ENCODE measurements at places on chromosomes 7 and 10.
A peak's percentile ranks its signal among the peaks of the same experiment; 100 is the strongest.

GRCh38 chr10:49371967-49372366 lies 23.9 kb downstream of the DRGX start:
- no peak for DNase-seq

- DNase-seq: no peak
Measured at GRCh38 chr7:630111-630511, 96.4 kb upstream of the DNAAF5 start.

DNA sequence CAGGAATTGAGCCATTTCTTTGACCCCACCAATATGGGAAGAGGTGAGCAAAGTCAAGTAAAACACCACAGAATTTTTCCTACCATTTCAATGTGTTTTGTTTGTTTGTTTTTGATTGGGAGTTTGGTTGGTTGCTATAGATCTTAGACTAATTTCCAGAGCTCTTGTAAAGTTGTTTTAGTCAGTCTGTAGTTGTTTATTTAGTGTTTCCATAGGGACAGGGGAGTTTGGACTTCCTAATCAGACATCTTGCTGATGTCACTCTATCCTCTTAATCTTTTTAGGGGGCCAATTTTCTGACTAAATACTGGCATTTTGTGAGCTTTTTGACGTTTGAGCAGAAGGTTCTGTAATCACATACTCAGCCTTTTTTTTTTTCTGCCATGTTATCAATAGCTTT lies 266.9 kb downstream of the ABCA13 start:
- DNase-seq: no peak

DNA sequence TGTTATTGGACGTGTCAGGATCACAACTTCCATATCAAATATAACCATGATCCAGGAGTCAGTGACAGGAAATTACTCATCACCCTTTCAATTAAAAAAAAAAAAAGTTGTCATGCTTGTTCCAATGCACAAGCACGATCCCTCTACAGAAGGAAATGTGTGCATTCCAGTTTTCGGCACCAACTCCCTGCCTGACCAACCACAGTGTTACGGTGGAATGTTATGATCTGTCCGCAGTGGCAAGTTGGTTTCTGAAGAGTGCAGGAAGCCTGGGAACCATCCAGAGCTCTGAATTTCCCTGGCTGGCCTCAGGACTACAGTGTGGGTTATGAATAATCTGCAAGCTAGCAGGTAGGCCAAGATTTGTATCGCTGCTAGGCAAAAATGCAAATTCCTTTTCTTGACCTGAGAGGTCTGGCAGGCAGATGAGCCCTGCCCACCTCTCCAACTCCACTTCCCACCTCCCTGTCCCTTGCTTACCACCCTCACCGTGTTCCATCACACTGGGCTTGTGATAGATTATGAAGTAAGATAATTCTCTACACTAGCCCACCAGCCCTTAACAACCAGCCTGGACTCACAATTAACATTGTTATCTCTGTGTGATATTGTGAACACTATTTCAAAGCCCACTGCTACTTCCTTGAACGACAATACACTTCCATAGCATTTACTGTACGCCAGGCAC lies 20.4 kb downstream of the FRMPD2 start:
- no peak for DNase-seq

DNA sequence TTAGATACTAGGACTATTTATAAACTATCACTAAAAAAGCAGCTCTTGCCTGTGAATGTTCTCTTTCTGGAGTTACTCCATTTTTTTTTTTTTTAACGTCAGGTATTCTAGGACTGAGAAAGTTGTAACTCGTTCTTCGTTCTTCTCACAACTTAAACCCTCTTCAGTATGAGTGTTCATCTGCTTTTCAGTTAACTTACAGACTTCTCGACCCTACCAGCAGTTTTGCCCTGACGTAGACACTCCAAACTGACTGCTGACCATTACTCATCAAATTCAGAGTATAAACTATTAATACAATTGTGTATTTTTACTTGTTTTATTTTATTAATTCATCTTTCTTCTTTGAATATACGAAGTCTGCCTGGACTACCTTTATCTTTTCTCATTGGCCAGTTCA lies 353.1 kb downstream of the GPR37 start:
- DNase-seq: no peak

- peak; percentile 94 for DNase-seq
Measured at GRCh38 chr10:109922976-109923921, at the start of gene XPNPEP1. TSS of gene XPNPEP1 (minus strand) at chr10:109923511. CDS start at chr10:109923433, 78 bp downstream.

- peak; percentile 62 for DNase-seq
Measured at GRCh38 chr10:37975401-37975991, 951 bp downstream of the ZNF25 start.

- peak; percentile 94 for DNase-seq
Measured at GRCh38 chr10:6348096-6348874, 145.6 kb downstream of the PFKFB3 start.

DNA sequence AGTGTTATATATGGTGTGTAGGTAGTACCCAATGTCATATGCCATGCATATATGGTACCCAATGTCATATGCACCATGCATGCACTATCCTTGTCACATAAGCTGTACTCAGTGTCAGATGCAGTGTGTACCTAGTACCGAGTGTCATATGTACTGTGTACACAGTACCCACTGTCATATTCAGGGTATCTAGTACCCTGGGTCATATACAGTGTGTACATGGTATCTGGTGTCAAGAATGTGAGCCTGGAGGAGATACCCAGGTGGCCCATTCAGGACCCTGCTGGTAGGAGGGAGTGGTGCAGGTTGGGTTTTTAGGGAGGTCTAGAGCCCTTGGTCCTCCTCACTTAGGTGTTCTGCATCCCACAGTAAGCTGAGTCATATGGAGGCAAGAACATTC lies 1.8 kb downstream of the ZMYND11 start:
- peak; percentile 69 for DNase-seq

DNA sequence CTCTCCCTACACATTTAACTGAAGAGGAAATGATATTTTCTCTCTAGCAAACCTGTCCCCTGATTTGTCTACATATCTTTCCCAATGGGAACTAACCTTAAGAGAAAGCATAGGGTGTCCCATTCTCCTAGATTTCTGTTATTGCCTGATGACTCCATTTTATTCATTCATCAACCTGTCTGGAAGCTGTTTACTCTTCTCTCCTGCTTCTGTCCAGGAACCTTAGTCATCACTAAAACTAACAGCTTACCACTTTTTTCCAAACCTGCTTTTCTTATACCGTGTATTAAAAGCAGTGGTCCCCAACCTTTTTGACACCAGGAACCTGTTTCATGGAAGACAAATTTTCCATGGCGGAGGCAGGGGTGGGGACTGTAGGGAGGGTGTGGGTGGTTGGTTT lies 473.3 kb upstream of the PCDH15 start:
- no peak for DNase-seq

- no peak for DNase-seq
Measured at GRCh38 chr10:43038783-43039623, 37.9 kb upstream of the RET start.

DNA sequence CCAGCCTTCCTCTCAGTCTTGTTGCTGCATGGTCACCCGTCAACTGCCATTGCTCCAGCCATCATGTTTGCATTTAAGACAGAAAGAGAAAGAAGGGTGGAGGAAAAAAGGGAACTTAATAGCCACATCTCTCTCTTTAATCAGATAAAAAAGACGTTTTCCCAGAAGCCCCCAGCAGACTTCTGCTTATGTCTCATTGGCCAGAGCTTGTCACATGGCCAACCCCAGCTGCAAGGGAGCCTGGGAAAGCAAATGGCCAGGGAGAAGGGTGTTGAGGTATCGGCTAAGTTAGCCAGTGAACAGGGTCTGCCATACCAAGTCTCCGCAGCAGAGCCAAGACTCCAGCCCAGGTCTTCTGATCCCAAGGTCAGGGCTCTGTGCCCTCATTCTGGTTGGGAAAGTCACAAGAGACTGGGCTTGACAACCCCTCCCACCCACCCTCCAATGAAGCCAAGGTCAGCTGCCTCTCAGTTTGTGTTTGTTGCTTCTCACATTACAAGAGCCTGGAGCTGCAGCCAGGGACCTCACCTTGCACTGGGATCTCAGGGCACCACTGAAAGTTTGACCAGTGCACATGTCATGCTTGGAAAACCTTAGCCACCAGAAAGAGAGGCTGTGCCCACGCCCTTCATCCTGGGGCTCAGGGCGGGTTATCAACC lies 80.3 kb upstream of the LYZL2 start:
- DNase-seq: peak; percentile 49

- DNase-seq: peak; percentile 2
Measured at GRCh38 chr10:10053051-10053450, 964.6 kb upstream of the CELF2 start.

DNA sequence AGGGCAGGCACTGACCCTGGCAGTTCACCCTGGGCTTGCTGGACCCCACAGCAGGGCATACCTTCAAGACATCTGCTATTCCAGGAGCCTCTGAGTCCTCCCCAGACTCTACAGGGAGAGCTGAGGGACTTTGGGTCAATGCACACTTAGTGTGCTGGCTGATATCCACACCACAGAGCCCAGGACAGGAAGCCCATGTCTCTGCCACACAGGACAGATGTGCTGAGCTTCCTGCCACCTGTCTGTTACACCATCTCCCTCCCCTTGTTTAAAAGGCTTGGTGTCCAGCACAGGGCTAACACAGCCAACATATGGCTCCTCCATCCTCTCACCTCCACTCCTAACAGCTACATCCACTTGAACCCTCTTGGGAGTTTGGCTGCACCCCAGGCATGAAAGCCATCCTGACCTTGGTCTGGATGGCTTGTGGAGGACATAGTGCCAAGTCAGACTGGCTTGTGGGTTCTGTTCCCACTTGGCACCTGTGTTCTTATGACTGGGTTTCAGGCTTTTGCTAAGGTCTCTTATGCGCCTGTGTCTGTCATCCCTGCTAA lies 529.8 kb downstream of the GALNT17 start:
- DNase-seq: no peak

GRCh38 chr7:125326666-125327255 lies 397.1 kb upstream of the POT1 start:
- DNase-seq: no peak

GRCh38 chr10:4333459-4333894 lies 492.5 kb upstream of the AKR1E2 start:
- DNase-seq: peak; percentile 6

DNA sequence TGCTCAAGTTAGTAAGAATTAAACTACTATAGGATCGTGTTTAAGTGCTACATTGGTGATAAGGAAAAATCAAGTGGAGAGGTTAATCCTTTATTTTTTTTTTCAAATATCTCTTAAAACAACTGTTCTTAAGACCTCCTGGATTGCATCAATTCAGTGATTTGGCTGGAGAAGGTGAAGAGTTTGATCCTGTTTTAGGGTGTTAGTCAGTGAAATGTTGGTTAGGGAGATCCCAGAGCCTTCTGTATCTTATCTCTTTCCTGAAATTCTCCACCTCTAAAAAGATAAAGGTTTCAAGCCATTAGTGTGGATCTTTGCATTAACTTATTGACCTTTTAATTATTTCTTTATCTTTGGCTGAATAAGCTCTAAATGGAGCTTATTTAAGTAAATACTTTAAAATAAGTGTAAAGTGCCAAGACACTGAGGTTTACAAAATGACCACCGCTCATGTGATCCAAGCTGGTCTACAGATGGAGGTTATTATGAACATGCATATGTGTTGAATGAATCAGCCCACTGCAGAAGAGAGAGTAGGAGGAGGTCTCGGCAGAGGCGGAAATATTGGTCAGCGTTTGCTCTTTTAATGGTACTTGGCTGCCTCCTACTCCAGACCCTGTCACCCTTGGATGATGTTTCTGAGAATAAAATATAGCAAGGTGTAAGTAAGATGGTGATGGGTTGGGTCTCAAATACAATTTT lies 51.8 kb upstream of the BMPER start:
- no peak for DNase-seq

- no peak for DNase-seq
Measured at GRCh38 chr7:80218723-80219122, 84.1 kb downstream of the GNAI1 start.

- DNase-seq: peak; percentile 42
Measured at GRCh38 chr10:132555648-132556575, 18.3 kb downstream of the INPP5A start.

- no peak for DNase-seq
Measured at GRCh38 chr7:109456116-109456515, 886.4 kb downstream of the DNAJB9 start.

DNA sequence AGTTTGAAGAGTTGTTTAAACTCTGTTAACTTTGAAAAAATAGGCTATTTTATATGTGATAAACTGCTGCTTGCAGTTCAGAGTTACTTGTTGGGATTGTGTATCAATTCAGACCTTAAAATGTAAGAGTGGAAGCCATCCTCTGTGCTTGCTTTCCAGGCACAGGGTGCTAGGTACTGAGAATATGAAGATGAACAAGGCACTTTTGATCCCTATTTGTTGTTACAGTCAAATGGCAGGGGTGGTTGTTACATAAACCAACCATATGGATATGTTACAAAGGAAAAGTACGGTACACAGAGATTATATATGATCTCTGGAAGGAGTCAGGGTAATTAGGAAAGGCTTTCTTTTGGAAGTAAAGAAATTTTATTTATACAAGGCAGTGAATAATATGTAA lies 63.8 kb downstream of the REEP3 start:
- no peak for DNase-seq

DNA sequence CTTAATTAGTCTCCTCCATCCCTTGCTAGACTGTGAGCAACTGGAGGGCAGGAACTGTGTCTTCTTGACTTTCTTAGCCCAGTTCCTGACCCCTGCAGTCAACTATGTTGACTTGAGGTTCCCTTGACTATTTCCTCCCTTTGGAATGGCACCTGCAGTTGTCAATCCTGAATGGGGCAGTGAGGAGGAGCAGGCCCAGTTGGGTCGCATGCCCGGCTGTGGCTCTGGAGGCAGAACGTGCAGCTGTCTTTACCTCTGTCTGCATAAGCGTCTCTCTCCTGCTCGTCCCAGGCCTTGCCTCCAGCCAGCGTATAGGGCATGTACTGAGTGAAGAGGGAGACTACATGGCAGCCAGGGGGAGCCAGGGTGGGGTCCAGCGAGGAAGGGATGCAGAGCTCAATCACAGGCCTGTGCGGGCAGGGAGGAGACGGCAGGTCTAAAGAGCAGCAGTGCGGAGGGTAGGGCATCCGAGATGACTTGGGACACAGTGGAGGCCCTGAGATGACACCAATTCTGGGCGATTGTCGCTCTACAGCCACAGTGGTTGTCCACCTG lies 26.8 kb downstream of the PYROXD2 start:
- peak; percentile 26 for DNase-seq

DNA sequence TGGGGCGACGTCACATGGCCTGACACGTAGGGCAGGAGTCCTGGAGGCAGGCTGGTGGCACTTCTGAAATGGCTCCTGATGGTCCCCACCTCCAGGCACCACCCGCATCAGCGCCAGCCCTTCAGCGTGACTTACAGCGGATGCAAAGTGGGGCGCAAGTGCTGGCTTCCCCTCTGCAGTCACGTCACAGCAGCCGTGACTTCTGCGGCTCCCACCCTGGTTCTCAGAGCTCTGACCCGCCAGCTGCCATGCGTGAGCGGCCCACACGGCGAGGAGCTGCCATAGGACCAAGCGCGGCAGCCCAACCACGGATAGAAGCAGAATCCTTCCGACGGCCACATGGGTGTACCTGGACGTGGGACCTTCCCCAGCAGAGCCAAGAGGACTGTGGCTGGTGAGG lies 159.0 kb downstream of the ELFN1 start:
- DNase-seq: no peak

DNA sequence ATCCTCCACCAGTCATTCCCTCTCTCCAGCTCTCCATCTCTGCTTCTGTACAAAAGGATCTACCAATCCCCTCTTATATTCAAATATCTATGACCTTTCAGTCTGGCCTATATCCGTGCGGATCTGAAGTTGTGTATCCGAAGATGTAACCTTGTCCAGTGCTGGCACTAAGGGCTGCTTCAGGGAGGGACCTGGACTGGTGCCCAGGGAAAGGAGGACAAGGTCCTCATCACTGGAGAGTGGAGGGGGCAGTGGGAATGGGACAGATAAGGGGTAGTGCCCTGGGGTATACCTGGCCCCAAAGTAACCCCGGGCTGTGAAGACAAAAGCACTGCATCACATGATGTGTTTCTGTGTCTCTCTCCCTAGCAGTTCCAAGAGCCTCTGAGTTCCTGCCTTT lies 1.8 kb downstream of the TMEM225B start:
- DNase-seq: no peak

Measured in hematopoietic multipotent progenitor cell treated with erythropoietin and hydrocortisone succinate and interleukin-3 and kit ligand, for 4 days (in vitro differentiated cells).